GDM1 (cell line): ENCODE measurements at places on chromosomes 6 and 20.

GRCh38 chr6:133555685-133556084, 314.5 kb downstream of the EYA4 start:
- no peak for DNase-seq

GRCh38 chr20:61052776-61053442, 199.2 kb upstream of the CDH4 start:
- DNase-seq: no peak

DNA sequence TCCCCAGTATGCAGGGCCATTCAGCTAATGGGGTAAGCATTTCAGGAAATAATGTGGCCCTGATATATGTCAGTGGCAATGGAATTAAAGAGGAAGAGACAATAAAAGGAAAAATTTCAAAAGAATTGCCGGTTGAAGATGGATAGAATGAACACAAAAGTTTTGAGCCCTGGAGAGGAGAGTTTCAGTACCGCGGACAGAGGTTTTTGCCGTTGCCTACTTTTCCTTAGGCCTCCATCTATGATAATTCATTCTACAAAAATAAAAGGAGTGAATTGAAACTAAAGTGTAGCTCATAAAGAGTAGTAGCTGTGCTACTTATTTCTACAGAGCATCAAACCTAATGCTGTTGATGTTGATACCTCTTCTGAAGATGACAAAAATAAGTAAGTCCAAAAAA, 140.7 kb downstream of the RNASET2 start:
- no peak for DNase-seq

GRCh38 chr20:37687478-37687805, 6.4 kb upstream of the CTNNBL1 start:
- no peak for DNase-seq

DNA sequence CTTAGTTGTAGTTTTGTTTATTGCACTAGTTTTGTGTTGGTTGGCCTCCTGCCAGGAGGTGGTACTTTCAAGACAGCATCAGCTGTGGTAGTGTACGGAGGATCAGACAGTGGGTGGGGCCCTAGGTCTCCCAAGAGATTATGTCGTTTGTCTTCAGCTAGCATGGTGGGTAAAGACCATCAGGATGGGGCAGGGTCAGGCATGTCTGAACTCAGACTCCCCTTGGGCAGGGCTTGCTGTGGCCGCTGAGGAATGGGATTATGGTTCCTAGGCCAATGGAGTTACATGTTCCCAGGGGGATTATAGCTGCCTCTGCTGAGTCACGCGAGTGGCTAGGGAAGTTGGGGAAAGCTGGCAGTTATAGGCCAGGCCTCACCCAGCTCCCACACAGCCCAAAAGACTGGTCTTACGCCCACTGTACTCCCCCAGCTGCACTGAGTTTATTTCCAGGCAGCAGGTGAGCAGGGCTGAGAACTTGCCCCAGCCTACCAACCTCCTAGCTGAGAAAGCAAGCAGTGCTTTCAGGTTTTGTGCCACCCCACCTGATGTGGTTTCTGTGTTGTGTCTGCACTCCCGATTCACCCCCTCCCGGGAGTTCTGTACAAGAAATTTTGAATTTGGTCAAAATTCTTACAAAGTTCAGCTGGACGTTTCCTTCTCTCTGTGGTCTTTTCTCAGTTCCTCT, 24.7 kb downstream of the ZSCAN31 start:
- DNase-seq: no peak

GRCh38 chr20:42193119-42193518, 574.9 kb upstream of the CHD6 start:
- DNase-seq: no peak

GRCh38 chr20:740162-740561, 28.1 kb downstream of the SLC52A3 start:
- DNase-seq: no peak

DNA sequence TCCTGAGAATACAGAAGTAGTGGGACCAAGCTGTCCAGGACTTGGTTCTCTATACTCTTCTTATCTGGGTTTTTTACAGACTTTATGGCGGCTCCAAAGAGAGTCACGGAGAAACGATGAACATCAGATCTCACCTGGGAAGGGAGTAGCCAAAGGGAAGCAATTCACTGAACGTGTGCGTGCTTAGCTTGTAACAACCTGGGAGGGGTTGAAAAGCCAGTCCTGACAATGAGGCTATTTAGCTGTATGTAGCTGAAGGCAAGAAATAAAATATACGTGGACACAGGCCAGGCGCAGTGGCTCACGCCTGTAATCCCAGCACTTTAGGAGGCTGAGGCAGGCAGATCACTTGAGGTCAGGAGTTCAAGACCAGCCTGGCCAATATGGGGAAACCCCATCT, 18.2 kb upstream of the RBL1 start:
- no peak for DNase-seq

- DNase-seq: no peak
These were observed 146.2 kb downstream of the COL21A1 start for GRCh38 chr6:56101141-56101553.

- no peak for DNase-seq
These were observed 36.2 kb upstream of the CCDC167 start for GRCh38 chr6:37535759-37536490.

- no peak for DNase-seq
These were observed 407.7 kb downstream of the CDH26 start for GRCh38 chr20:60365882-60366281.

DNA sequence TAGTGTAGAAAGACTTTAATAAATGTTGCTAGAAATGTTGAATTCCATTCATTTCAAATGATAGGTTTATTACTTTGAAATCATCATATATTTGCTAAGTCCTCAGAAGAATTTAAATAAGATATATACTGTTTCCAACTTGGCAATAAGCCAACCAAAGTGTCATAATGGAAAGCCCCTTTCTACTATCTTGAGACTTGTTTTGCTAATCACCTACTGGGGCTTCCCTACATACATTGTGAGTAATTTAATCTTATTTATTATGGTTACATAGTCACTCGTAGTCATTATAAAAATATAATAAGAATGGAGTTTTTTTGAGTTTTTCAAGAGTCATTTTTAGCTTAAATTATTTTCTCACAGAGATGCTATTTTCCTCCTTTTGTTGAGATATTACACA, 20.7 kb downstream of the COL19A1 start:
- DNase-seq: no peak

GRCh38 chr20:62405108-62405980, 1.7 kb downstream of the CABLES2 start:
- DNase-seq: no peak

GRCh38 chr20:10501402-10501801, 66.3 kb downstream of the SLX4IP start:
- peak; percentile 71 for DNase-seq

DNA sequence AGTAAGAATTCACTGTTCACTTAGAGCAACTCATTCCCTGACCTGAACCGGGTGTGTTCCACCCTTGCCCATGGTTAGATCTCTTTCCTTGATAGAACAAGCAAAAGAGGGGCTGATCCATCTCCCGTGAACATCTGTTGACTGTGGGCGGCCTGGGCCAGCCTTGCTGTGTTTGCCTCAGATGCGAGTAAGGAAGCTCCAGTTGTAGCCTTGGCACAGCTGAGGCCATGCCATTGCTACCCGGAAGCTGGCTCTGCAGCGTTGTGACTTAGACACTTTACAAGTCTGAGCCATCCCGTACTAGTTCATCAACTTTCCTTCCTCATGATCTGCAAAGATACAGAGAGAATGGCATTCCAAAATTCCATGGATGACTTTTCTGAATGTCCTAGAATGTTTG, 139.0 kb downstream of the MAP3K4 start:
- DNase-seq: no peak

GRCh38 chr6:16446273-16446672, 207.9 kb downstream of the GMPR start:
- DNase-seq: no peak

DNA sequence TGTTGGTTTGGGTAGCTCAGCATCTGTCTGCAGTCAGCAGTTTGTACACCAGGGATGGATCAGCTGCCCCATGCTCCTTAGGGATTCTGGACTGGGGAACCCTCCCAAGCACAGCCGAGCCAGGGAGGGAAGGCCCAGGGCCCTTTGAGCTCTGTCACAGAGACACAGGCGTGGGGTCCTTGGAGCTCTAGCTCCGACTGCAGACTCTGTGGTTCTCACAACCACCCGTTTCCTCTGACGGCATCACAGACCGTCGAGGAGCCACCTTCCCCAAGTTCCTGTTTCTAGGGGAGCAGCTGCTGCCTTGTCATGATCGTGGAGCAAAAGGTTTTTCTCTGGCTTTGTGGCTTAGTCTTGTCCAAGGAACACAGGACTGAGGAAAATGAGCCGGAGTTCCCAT, at the start of gene SLA2:
SLA2 (minus strand) TSS at position 199 of the 400 bp plus-strand sequence. CDS start 4,861 bp downstream, outside the sequence.
- peak; percentile 84 for DNase-seq

GRCh38 chr6:112781241-112781640, 434.1 kb downstream of the RFPL4B start:
- no peak for DNase-seq

- DNase-seq: no peak
These were observed 93.7 kb downstream of the GCLC start for GRCh38 chr6:53451165-53451564.
